ENCODE measurements at places on chromosomes 1 and 21.

GRCh38 chr1:208153386-208153785, 90.8 kb downstream of the PLXNA2 start:
- DNase-seq = no peak

- no peak for DNase-seq
These were observed 539.2 kb upstream of the OLFM3 start for GRCh38 chr1:102535829-102536505.

GRCh38 chr1:48777219-48777895, 666 bp upstream of the BEND5 start:
- DNase-seq = no peak

DNA sequence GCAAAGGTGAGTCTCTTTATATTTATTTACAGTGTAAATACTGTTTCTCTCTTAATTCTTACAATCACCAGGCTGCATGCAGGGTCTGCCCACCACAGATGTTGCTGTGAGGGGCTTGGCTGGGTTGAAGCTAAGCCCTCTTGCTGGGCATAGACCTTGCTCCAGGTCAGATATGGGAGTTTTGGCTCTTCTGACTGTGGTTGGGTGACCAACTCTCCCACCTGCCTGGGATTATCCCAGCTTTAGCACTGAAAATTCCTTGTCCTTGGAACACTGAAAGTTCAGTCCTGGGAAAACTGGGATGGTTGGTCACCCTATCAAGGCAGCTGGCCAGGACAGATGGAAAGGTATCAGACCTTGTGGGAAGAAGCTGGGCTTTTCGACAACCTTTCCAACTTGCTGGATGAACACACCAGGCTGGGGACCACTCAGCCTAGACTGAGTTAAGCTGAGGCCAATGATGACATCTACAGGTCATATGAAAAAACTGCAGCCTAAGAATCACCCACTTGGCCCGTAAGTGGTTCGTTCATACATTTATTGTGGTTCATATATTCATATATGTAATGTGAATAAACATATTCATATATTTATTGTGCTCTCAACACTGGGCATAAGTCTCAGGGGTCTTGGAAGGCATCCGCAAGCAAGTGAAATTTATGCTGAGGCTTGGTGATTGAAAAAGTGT, 26.6 kb upstream of the HPDL start:
- DNase-seq = peak; percentile 75

DNA sequence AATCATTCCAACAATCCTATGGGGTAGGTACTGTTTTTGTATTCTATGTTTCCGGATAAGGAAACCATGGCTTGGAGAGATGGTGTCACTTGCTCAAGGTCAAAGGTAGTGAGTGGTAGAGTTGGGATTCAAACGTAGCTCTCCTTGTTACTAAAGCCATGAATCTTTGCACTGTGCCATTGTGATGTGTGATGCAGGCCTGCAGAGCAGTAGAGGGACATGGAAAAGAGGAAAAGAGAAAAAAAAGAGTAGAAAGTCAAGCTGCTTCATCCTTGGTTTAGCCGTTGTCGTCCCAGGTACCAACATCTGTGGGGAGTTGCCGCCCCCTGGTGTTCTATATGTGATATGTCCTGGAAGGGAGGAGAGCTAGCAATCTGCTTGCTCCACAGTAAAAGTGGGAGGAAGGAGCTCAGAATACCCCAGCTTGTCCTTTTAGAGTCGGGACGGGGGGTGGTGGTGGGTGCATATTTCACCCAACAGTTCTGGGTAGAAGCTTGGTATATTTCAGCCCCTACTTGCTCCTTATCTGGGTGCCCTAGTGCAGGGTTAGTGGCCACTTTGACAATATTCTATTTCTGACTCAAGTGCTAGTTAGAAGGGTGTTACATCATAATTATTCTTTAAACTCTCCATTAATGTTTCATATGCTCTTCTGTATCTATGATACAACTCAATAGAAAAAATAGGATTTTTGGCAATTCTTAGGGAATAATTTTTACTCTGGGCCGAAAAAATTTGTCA, 98.4 kb downstream of the EBNA1BP2 start:
- DNase-seq = peak; percentile 78

GRCh38 chr1:48817505-48818114, 40.9 kb upstream of the BEND5 start:
- DNase-seq = peak; percentile 72

- no peak for DNase-seq
These were observed 34.6 kb downstream of the OBSCN start for GRCh38 chr1:228242409-228242808.

DNA sequence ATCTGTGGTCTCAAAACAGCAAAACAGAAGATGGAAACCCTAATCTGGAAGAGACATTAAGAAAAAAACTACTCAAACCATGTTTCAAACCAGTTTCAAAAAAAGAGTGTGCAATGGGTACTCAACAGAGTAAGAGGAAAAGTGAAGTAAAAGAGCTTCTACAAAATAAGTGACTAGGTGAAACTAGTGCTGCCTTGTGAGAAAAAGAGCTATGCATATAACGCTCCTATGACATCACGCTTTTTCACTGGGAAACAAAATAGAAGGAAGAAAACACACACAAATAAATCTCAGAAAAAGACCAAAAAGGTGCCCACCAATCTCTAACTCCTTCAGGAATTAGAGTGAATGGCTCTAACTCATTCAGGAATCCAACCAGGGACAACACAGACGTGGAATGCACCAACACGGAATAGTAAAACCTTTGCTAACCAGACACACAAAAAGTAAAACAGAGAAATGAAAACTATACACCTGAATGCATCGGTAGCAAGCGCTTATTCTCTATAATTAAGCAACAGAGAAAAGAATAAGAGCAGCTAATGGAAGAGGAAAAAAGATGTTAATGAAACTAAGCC, 1.3 kb downstream of the FOXJ3 start:
- DNase-seq = no peak

DNA sequence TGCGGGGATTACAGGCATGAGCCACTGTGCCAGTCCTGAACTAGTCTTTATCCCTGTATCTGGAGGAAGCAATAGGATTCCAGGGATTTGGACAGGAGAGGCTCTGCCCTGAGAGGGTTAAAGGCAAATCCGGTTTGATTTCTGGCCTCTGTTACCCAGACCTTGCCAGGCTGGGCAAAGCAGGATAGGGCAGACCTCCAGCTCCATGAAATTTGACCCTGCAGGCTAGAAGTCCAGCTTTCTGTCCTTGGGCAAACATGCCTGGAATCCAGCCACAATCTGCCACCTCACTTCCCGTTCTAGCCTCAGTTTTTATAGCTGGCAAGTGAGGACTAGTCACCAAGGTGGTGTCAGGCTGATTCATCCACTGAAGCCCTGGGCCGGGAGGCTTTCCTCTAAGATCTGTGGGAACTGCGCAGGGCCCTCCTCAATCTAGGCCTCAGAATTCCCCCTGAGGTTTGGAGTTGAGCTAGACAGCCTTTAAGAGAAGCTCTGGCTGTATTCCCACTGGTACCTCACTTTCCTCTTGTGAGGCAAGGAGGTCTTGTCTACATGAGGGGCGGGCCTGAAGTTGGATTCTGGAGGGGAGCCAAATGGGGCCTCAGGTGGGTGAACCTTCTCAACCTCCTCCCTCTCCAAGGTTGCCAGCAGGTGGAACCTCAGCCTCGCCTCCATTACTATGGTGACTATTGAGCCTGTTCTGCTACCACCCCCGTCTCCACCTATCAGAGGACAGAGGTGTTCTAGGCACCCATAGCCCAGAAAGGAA, 7.0 kb upstream of the P3R3URF start:
- peak; percentile 56 for DNase-seq

GRCh38 chr21:44423312-44423821, 31.9 kb upstream of the LRRC3 start:
- no peak for DNase-seq

DNA sequence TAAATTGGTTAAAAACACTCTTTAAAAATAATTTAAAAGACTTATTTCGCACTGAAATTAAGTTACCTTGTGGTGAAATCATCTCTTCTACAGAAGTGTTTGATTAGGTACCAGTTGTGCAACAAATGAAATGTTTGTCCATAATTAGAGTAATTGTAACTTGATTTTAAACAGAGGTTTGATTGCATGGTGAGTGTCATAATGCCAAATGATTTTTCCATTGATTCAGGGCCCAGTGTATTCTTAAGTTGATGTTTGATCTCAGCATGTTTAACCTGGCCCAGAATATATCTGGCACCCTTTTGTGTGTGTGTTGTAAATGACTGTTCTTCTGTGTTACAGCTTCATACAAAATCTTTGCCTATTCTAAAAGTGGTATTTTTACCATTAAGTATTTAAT, 28.5 kb downstream of the LRRC8B start:
- DNase-seq = no peak
